ENCODE measurements at places on chromosomes 5 and 9.

GRCh38 chr5:15023266-15023665 lies 151.7 kb upstream of the ANKH start:
- no peak for DNase-seq

- DNase-seq: no peak
These were observed 169.8 kb downstream of the COL23A1 start for GRCh38 chr5:178420354-178420781.

DNA sequence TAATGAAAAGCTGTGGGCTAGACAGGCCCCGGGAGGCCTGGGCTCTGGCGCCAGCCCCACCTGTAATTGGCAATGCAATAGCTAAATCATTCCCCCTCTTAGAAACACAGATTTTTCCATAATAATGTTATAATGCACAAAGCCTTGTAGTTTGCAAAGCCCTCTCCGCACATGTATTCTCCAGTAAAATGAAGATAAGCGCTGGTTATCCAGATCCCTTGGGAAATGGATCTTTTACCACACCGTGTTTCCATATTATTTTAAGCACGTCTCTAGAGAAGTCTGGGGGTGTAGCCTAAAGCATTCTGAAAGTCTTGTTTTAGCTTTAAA lies 1.1 kb upstream of the APBA1 start:
- DNase-seq: no peak

GRCh38 chr9:89677702-89678395 lies 73.0 kb downstream of the GADD45G start:
- no peak for DNase-seq

DNA sequence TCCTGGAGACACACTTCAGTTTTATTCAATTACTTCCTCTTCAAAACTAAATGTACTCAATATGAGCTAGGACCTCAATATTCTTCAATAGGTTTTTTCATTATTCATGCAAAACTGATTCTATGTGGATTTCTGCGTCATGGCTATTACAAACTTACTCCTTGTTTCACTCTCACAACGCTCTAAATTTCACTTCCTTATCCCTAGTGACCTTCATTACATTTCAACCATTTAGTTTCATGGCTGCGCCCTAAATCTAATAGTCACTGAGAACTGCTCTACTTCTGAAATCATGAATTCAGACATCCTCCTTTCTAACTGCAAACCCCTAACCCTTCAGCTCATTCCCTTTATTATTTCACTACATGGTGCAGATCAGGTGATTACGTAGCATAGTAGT lies 93.9 kb downstream of the SLC25A46 start:
- DNase-seq: no peak
